Natural killer cell (primary cell): ENCODE measurements at places on chromosomes 3 and 15. TPM values are rescaled to one million over a fixed set of nuclear protein-coding genes. Genes with fewer than 3 reads are reported as not detected.

- peaks cover 2% of the 10 kb centered on the region for H3K27me3 ChIP-seq
- H3K36me3 ChIP-seq = no peaks in the 10 kb centered on the region
- no peak for DNase-seq
These were observed 278.5 kb upstream of the RASGRP1 start for GRCh38 chr15:38843051-38843501.

- H3K4me3 ChIP-seq = no peak overlapping the region
- H3K36me3 ChIP-seq = no peaks in the 10 kb centered on the region
- H3K27ac ChIP-seq = no peak overlapping the region
- H3K4me1 ChIP-seq = peaks cover 28% of the 10 kb centered on the region
These were observed 365.6 kb downstream of the SV2B start for GRCh38 chr15:91465696-91466095.

DNA sequence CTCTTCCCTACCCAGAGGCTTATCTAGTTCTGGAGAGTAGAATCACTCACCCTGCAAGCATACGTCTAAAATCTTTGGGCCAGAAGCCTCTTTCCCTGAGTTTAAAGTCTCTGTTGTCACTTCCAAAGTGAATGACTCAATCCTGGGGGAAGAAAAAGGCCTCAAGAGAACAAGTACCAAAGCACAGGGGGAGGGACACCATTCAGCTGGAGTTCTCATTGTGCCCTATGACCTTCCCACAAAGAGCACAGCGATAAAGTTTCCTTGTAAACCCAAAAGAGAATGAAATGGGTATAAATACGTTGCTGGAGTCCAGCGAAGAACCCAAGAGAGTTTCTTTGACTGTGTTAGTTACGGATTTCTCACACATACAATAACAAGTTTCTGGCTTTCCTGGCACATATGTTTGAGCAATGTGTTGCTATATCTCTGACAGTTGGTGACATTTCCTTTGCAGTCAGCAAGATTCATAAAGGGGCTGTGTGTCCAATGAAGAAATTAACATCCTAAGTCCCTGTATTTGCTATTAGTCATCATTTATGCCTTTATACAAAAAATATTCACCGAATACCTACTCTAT lies 107.3 kb upstream of the PTPRG start:
- no peaks in the 10 kb centered on the region for H3K36me3 ChIP-seq
- H3K4me3 ChIP-seq = no peak overlapping the region
- no peak for DNase-seq
- H3K27me3 ChIP-seq = no peaks in the 10 kb centered on the region

DNA sequence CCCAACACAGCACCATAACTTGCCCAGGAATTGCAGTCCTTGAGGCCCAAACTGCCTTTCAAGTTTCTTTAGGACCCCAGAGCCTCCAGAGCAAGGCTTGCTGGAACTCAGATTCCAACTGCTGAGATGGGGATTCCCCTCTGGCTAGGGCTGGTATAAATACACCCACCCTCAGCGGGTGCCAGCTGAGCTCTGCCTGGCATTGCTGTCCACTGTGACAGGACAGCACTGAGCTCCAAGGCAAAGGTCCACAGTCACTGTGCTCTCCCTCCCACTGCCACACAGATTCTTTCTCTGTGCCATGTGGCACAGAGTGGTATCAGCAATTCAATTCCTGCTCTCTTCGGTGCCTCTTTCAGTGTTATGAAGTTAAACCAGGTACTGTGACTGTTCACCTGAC lies 304.2 kb upstream of the LMCD1 start:
- no peaks in the 10 kb centered on the region for H3K36me3 ChIP-seq
- H3K4me1 ChIP-seq = no peaks in the 10 kb centered on the region
- no peak overlapping the region for H3K27ac ChIP-seq
- H3K27me3 ChIP-seq = no peaks in the 10 kb centered on the region
- DNase-seq = no peak
- no peak overlapping the region for H3K4me3 ChIP-seq

ADPRH gene
- total RNA-seq = 3.8 TPM

EXD1 gene
- total RNA-seq = not detected
